CMK (cell line): ENCODE measurements at places on chromosomes 3 and 15.

GRCh38 chr3:142866841-142867631 is 21.8 kb downstream of the PCOLCE2 start:
- no peak for DNase-seq

DNA sequence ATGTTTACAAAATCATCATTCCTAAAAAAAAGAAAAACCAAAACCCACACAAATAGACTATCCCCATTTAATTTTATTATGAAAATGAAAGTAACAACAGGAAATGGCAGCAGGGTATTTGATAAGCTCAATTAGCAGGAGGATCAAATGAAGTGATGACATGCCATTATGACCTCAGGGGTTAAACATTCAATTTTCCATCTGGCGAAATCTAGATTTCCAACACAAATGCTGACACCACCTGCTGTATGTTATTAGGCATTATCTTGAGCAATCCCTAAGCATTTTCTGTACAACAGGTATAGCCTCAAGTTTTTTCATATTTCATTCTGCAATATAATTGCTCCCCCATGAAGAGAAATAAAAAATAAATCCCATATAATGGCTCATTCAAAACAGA is 57.1 kb downstream of the SHQ1 start:
- DNase-seq, result no peak

DNA sequence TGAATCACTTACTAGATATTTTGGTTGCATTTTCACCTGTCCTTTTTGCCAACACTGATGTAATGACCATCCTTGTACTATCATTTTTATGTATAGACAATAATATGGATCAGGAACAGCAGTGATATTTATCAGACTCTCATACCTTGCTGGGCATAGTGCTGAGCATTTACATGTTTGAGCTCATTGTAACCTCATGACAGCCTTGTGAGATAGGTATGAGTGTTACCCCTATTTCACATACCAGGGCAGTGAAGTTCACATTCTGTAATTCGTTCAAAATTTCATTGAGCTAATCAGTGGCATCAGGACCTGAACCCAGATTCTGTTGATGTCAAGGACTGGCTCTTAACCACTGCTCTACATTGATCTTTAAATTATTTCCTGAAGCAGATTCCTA is 221.5 kb upstream of the TBL1XR1 start:
- no peak for DNase-seq

GRCh38 chr3:173993299-173993698 is 595.8 kb downstream of the NLGN1 start:
- DNase-seq, result no peak

DNA sequence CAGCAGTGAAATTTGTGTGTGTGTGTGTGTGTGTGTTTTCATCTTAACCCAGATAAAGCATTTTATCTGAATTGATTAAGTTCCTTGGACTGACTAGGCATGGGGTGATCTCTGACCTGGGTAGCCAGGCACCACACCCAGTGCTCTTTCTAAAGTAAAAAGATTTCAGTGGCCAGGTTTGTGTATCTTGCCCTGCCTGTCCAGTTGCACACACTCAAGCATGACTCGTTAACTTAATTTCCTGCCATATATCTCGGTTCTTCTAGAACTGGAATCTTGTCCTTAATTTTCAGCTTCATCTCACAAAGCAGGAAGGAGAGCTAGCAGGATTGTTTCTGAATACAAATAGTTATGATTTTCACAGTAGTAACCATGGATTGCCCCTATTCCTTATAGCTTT is 17.0 kb downstream of the TM4SF18 start:
- no peak for DNase-seq

- no peak for DNase-seq
Observed at GRCh38 chr15:31495281-31495680, 168.6 kb downstream of the KLF13 start.

DNA sequence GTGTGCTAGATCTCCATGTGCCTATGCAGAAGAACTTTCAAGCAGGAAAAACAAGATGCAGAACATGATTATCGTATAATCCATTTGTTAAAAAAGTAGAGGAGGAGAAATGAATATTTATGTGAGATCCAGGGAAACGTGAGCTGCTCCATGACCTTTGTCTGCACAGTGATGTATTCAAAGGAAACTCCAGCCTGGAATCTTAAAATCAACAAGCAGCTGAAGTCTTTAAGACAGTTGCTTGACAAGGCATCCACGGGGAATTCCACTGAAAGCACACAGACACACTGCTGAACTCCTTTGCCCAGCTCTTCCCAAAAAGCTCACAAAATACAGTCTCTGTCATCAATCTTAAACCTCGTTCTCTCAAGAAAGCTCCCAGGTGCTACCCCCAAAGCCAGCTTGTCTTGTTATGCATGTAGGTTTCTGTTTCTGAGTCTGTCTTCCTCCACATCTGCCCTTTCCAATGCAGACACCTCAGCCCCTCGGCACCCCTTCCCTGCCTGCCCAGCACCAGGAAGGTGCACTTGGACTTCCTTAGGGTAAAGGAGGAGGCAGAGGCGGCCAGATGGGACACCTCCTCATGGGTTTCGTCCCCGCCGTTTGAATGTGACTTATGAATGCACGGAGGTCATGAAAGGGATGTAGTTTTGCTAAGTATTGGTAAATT is 28.7 kb downstream of the LRRK1 start:
- no peak for DNase-seq

DNA sequence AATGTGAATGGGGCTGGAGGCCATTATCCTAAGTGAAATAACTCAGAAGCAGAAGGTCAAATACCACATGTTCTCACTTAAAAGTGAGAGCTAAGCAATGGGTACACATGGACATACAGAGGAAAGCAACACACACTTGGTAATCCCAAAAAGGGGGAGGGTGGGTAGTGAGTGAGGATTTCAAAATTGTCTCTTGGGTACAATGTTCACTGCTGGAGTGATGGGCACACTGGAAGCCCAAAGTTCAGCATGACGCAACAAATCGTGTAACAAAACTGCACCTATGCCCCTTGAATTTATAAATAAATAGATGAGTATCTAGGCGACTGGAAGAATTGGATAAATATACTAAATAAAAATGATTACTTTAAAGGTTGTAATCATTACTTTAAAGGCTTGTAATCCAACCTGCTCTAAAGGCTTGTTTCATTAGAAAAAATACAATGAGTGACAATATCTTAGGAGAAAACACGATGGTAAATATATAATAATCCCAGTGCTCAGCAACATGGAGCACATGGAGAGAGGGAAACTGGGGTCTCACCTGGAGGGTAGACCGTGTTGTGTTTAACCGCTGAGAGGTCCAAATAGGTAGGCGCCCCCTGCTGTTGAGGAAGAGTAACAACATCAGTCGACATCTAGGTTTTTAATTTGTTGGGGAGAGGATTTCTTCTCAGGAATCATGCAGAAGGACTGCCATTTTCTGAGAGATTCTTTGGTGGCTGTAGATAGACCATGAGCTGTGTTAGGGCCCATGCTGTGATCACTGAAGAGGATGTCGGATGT is 78.5 kb upstream of the ROBO1 start:
- DNase-seq, result no peak

GRCh38 chr3:51798411-51798963 is 19.4 kb upstream of the IQCF6 start:
- no peak for DNase-seq

- DNase-seq, result no peak
Observed at GRCh38 chr15:88661041-88661700, 22.4 kb downstream of the ISG20 start.

DNA sequence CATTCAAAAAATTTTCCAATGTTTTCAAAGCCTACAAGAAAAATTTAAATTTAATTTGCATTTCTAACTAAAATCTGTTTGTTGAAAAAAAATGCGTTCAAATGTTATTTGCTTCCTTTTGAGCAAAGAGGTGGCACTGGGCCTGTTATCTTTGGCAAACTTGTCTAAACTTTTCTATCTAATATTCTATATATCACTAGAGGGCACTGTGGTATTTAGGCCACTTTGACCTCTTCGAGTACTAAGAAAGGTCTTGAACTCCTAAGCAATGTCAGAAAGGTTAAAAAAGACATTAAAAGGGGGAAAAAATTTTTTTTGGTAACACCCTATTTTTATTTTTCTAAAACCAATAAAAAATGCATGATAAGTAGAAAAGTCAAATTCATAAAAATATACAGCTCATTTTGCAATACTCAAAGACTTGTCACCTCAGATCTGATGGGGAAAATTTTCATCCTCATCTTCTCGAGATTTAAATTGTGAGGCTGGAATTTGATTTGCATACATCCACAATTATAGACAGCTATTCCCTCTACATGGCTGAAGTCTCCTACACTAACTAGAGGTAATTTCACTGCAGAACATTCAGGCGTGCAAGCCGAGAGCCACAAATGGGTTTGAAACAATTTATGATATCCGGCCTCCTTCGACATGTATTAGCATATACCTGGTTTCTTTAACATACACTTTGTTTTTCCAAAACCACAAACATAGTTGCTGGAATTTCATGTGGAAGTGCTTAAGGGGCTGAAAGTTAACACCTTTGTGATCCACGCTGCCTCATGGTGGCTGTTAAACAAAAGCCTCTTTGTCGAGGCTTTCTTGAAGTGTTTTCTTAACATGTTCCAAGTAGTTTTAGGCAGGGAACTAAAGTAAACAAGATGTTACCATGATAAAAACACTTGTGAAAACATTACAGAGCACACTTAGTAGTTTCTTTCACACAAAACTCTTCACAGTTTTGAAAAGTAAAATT is 576.4 kb downstream of the FOXP1 start:
- DNase-seq, result peak; percentile 3

DNA sequence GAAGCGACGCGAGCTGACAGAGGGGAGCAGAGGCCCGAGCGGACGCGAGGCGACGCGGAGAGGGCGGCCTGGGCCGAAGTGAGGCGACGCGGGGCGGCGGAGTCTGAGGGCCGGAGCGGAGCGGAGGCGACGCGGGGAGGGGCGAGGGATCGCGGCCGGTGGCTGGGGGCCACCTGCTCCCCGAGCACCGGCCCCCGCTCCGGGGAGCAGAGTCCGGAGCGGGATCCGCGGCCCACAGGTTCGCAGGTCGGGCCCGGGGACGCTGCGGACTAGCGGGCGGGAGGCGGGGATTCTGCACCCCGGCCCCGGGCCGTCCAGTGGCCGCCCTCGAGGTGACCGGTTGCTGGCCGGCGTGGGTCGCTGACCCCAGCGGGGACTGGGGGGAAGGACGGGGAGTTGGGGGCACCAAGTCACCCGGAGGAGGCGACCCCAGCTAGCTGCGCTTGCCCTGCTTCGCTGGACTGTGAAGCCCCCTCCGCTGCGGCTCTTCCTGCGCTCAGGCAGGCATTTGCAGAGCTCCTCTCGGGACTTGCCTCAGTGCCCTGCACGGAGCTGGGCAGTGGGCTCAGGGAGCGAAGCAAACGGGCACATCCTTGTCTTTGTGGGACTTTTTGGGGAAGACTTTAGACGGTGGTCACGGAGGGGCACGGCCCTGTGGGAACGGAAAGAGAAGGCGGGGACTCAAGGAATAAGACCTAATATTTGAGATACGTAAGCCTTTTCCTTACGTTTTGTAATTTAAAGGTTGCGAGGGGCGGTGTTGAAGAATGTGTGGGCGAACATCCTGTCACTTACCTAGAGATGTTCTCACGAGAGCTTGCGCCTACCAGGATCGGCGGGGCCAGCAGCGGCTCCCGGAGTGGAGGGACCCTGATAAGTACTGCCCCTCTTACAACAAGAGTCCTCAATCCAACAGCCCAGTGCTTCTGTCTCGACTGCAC is 566 bp downstream of the HMCES start:
- DNase-seq, result peak; percentile 30

- no peak for DNase-seq
Observed at GRCh38 chr15:33844597-33844996, 123.7 kb upstream of the CHRM5 start.

GRCh38 chr3:39279745-39280517 is at the start of gene CX3CR1:
Gene CX3CR1, minus strand, starts transcription at chr3:39280036. Its CDS starts 13,527 bp downstream, at chr3:39266509.
- no peak for DNase-seq

- peak; percentile 42 for DNase-seq
Observed at GRCh38 chr3:185070491-185071286, 82.2 kb downstream of the C3orf70 start.

GRCh38 chr3:181581656-181582055 is 130.1 kb upstream of the SOX2 start:
- DNase-seq, result no peak

- DNase-seq, result no peak
Observed at GRCh38 chr3:179244878-179245277, 6.0 kb downstream of the KCNMB3 start.

GRCh38 chr3:23302271-23302670 is 99.1 kb downstream of the UBE2E2 start:
- no peak for DNase-seq

GRCh38 chr3:196998966-196999760 is 30.5 kb downstream of the MELTF start:
- DNase-seq, result no peak

DNA sequence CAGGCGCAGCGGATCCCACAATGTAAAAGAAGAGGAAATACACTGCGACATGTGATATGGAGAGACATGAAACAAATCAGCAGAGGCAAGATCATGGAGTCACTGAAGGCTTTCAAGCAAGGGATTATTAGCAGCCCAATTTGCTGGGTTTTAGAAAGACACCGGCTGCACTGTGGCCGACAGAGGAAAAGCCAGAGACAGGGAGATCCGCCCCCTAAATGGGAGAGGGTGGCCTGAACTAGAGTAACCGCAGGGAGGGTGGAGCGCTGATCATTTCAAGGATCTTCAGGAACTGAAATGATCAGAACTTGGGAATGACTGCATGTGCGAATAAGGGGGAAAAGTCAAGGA is 612 bp upstream of the C15orf40 start:
- no peak for DNase-seq

- no peak for DNase-seq
Observed at GRCh38 chr3:40336511-40337135, 27.1 kb downstream of the EIF1B start.

DNA sequence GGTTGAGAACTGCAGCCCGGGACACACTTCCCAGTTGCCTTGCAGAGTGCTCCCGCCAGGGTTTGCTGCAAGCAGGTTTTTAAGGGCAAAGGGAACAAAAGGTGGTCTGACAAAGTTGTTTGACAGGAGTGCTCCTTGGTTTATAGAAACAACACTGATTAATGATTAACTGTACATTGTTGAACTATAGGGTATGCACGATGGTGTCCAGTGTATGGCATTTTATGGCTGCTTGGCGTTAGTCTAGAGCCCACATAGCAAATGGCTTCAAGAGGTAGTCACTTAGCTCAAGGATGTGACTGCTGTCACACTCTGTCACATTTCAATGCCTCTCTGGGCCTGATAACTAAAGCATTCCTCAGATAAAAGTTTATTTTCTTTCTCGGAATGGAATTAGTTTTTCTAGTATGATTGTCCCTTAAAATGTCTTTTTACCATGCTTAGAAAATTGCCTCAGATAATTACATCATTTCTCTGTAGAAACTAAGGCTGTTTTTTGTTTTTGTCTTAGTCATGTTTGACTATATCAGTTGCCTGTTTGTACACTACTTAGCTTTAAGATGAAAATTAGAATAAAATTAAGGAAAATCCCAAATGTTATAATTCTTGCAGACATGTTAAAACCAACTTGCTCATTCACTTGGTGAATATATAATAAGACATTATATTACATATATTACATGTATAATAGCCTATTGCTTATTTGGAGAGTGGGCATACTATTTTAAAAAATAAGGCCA is 61.3 kb upstream of the GATM start:
- no peak for DNase-seq

GRCh38 chr3:112000367-112000771 is 1.6 kb downstream of the TAGLN3 start:
- no peak for DNase-seq
